NCI-H2029 (cell line): ENCODE measurements at places on chromosomes 2 and 18.

- no peak for DNase-seq
Measured at GRCh38 chr2:98508709-98509066, 64.0 kb downstream of the INPP4A start.

DNA sequence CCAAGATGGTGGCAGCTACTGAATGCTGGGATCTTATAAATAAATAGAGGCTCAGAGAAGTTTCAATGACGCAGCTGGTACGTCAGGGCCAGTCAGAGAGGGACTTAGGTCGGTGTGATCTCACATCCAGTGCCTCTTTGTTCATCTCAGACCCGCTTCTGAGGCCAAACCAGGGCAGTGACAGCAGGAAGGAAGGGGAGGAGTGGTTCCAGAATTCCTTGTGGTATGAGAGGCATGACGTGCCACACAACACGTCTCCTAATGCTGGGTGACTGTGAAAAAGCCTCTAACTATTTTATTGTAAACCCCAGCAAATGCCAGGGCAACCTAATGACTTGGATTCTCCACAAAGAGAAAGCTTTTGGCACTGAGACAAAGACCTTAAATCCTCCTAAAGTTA, 423.3 kb downstream of the LPIN1 start:
- DNase-seq: no peak

- DNase-seq: no peak
Measured at GRCh38 chr2:96369186-96369585, 33.6 kb downstream of the NCAPH start.

- DNase-seq: no peak
Measured at GRCh38 chr18:2994603-2995432, 18.1 kb downstream of the LPIN2 start.

GRCh38 chr2:180970016-180970415, 10.4 kb upstream of the UBE2E3 start:
- DNase-seq: peak; percentile 15

GRCh38 chr2:32832821-32833220, 113.9 kb upstream of the LTBP1 start:
- no peak for DNase-seq

GRCh38 chr2:164896226-164896625, 54.6 kb upstream of the COBLL1 start:
- no peak for DNase-seq
